ENCODE measurements at places on chromosomes 7 and 10.

GRCh38 chr10:73875139-73875475 lies 752 bp upstream of the CAMK2G start:
- DNase-seq, result no peak

DNA sequence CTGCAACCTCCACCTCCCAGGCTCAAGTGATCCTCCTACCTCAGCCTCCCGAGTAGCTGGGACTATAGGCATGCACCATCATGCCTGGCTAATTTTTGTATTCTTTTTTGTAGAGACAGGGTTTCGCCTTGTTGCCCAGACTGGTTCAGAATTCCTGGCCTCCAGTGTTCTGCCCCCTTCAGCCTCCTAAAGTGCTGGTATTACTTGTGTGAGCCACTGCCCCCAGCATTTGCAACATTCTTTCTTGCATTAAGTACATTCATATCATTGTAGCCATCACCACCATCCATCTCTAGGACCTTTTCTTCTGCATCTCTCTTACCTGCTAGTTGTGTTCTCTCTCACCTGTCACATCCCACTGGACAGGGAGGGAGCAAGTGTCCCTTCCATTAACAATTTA lies 35.5 kb upstream of the HYAL4 start:
- DNase-seq, result no peak

GRCh38 chr10:127972751-127973357 lies 66.0 kb downstream of the PTPRE start:
- no peak for DNase-seq

- no peak for DNase-seq
Measured at GRCh38 chr10:11442001-11442773, 169.3 kb downstream of the USP6NL start.
